ENCODE measurements at places on chromosomes 1 and 21.

GRCh38 chr21:25002676-25003075 is 604.6 kb downstream of the MRPL39 start:
- no peak for DNase-seq

GRCh38 chr1:12075195-12076114 is 12.4 kb downstream of the TNFRSF8 start:
- no peak for DNase-seq

GRCh38 chr1:201706109-201706508 is 122.8 kb upstream of the IPO9 start:
- DNase-seq, result no peak

- no peak for DNase-seq
Measured at GRCh38 chr1:18408656-18409370, 71.9 kb upstream of the KLHDC7A start.

DNA sequence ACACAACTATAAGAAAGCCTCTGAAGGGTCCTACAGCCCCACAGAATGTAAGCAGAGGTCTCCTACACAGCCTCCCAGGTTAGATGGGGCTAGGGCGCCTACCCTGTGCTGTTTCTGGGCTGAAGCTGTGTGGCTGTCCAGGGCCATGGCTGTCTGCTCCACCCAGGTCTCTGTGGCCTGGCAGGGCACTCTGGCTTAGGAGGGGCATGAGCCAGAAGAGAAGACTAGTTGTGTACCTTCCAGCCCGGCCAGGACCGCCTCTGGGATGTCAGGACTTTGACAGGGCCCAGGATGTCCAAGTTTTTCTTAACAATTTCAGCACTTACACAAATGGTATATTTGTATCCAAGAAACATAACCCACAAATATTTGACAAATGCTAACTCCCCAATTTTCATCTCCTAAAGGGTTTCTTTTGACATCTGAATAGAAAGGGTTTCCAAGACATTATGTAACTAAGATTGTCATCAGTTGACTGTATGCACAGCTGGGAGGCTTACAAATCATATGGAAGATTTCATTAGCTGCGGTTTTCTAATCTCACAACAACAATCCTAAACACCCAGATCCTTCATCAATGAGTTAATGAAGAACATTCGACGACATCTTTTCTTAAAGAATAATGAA is 80.5 kb downstream of the HSF2BP start:
- no peak for DNase-seq

GRCh38 chr1:83055391-83056170 is 943.4 kb downstream of the TTLL7 start:
- no peak for DNase-seq

- DNase-seq, result no peak
Measured at GRCh38 chr1:93690921-93691789, 9.5 kb upstream of the BCAR3 start.

DNA sequence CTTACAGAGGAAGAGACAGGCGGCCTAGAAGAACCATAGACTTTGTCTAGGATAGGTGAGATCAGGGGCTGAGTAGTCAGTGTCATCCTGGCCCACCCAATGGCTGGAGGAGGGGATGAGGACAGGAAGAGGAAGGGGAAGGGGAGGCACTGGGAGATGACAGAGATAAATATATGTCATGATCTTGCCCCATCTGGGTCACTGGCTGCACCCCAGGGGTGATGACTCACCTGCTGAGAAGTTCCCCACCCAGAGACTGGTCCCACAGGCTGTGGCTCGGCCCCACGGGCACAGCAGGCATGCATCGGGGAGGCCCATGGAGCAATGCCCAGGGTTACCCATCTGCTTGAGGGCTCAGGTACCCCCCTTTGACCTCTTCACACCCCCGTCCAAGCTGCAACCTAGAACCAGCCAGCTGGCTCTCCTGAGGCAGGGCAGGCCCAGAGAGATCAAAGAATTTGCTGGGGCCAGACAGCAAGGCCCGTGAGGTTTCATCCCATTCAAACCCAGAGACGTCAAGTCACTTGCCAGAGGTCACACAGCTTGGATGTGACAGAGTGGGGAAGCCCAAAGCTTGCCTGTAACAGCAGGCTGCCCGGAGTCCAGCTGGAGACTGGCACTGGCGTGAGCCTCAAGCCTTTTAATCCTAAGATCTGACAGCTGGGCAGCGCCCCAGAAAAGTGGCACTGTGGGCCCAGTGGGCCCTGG is 34.7 kb upstream of the CASZ1 start:
- DNase-seq, result no peak

GRCh38 chr1:201396861-201397464 is 2.2 kb downstream of the LAD1 start:
- no peak for DNase-seq

- no peak for DNase-seq
Measured at GRCh38 chr1:53114090-53114489, 28.3 kb downstream of the SLC1A7 start.

DNA sequence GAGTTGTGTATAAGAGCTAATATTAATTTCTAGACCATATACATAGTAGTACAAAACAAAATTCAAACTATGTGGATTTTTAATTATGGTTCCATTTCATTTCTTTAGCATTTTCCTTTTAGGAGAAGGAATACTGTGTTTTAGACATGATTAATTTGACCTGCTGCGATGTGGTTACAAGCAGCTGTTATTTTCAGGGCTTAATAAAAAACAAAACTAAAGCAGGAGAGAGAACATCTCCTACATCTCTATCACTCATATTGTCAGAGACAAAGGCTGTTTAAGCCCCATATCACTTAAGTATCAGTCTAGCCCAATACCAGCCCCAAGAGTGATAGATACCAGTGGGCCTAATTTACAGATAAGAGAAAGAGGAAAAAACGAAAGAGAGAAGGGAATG is 47.6 kb downstream of the ILDR2 start:
- DNase-seq, result no peak

DNA sequence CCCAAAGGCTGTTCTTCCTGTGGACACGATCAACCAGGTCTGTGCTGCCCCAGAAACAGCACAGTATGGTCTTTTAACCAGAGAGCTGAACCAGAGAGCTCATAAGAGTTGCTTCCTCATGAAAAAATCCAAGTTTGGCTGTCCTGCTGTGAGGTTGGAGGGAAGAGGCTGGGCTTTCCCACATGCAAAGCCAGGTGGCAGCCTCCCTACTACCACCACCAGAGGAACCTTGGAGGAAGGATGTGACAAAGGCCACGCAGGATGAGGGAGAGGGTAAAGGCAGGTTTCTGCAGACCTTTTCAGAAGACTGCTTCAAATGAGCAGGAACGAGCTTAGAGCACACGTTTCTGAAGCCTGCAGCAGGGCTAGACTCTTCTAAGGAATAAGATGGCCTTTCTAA is 27.1 kb downstream of the FAM78B start:
- no peak for DNase-seq

DNA sequence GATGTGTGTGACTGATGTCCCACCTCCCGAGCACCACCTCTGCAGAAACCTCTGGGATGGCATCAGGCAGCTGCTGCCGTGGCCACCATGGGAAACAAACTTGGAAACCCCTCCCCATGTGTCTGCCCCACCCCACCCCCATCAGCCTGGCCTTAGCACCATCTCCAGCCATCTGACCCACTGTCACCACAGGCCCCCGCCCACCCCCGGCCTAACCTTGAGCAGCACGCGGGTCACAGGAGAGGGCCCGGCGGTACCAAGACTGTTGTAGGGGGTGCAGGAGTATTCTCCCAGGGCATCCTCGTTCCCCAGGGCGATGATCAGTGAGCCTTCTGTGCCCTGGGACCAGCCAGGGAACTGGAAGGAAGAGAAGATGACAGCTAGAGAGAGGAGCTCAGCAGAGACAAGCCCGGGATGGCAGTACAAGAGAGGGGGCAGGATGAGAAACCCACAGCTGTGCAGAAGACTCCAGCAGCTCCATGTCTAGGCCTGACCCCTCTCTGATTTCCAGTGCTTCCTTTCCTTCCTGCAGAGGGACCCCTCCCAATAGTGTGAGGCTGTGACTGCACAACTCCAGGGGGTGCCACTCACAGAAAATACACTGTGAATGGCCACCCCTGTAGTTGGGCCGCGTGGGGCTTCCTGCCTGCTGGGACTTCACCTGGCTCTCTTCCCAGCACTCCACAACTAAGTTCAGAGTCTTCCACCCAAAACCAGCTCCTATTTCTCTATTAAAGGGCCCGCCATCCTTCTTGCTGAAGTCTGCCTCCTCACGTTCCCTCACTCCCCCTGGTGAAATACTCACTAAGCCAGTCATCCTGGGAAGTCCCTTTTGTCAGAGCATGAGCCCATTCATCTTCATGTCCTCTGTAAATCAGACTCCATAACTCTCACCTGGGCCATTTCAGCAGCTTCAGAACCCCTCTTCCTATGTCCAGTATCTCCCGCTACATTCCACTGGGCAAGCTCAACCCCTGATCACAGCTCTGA is 7.3 kb upstream of the TAGLN2 start:
- no peak for DNase-seq

DNA sequence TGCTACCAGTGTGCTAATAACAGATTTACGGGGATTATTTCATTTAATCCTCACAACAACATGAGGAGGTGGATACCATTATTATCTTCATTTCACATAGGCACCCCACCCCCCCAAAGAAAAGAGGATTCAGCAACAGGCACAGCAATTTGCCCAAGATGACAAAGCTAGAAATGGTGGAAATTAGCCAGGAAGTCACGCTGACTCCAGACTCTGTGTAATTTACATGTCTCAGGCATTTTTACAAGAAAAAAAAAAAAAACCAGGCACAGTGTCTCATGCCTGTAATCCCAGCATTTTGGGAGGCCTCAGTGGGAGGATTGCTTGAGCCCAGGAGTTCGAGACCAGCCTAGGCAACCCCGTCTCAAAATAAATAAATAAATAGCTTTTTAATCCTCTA is 37.5 kb upstream of the PRDM2 start:
- no peak for DNase-seq

DNA sequence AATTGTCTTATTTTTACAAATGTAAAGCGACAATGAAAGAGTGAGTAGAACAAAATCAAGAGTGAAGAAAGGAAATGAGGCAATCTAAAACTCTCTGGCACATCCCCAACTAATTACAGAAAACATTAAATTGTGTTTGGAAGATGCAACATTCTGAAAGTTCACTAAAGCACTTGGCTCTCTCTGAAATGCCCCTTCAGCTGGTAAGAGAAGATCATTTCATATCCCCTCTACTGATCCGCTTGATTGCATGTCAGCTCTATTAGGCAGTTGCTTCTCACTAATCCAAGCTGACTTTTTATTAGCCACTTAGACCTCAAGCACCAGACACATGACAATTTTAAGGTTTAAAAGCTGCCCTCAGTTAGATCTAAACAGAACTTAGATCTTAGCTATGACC is 262.8 kb upstream of the PRMT6 start:
- no peak for DNase-seq

Measured in esophagus squamous epithelium (tissue), 5 donors.